Renal pelvis (tissue), 12 donors: ENCODE measurements at places on chromosomes 11 and 22.

DNA sequence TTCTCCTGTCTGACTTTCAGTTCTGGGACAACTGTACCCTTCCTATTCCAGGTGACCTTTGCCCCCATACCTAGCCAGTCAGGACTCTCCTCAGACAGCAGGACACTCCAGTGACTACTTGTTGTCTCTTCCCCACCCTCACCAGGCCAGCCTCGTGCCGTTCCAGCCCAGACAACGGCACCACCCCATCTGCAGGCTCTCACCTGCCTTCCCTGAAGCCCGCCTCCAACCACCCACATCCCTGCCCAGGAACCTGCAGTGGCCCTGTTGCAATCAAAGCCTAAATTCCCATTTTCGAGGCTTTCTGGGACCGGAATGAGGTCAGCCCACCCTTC is 3.7 kb downstream of the IL2RB start:
- no peak for DNase-seq

- DNase-seq = no peak
These were observed 2.0 kb upstream of the VEGFB start for GRCh38 chr11:64232182-64232966.

DNA sequence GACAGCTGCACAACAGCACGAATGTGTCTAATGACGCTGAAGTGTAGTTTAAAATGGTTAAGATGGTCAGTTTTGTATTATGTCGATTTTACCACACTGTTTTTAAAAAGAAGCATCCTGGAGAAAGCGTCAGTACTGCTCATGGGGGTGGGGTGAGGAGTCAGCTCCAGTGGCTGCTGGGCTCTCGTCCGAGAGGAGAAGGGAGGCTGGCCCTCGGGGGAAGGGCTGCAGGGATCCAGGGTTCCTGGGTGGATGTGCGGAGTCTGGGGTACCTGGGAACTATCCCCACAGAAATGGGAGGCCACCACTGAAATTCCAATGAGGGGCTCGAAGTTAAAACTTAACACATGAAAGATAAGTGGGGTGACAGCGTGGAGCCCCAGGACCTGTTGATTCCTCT is 11.9 kb downstream of the C11orf21 start:
- no peak for DNase-seq

GRCh38 chr11:72807792-72808191 is 6.4 kb upstream of the ATG16L2 start:
- no peak for DNase-seq

- DNase-seq = peak; percentile 53
These were observed 10.7 kb upstream of the GSTP1 start for GRCh38 chr11:67572747-67573419.

- DNase-seq = no peak
These were observed 7.4 kb upstream of the IFITM3 start for GRCh38 chr11:328012-328411.

GRCh38 chr11:70353900-70354568 is 44.3 kb upstream of the CTTN start:
- no peak for DNase-seq

DNA sequence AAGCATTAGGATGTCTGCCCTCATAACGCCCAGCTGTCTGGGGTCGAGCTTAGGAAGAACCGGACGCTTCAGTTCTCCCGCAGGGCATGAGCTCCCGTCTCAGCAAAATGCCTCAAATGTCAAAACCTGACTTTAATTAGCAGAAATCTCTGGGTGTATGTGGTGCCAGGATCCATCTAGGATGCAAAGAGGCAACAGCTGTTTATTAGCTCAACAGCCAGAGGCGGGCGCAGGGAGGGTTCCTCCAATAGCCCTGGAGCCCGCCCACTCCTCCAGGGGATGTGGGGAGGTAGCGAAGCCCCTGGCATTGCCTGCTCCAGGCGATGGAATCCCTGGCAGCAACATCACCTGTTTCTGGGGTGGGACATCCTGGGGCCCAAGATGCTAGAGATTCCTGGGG is 39.4 kb upstream of the RTL6 start:
- no peak for DNase-seq

GRCh38 chr11:8251616-8252295 is 11.9 kb downstream of the LMO1 start:
- DNase-seq = no peak

GRCh38 chr11:94665116-94665659 is 98.0 kb downstream of the PIWIL4 start:
- no peak for DNase-seq

DNA sequence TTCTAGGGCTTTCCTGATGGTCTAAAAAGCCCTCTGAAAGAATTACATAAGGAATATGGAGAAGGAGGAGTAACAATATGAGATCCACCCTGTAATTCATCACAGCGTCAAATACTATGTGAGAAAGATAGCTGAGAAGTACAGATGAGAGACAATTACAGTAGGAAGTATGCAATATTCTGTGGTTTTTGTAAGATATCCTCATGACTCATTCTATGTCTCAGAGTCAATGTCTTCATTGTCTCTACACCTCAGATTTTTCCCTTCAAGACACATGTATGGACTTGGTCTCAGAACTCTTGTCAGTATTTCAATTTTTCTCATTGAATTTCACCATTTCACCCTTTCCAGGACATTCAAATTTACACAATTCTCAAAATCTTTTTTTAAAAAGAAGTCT is 343.3 kb upstream of the CTSC start:
- no peak for DNase-seq

GRCh38 chr11:78810559-78811009 is 235.9 kb upstream of the NARS2 start:
- DNase-seq = no peak

DNA sequence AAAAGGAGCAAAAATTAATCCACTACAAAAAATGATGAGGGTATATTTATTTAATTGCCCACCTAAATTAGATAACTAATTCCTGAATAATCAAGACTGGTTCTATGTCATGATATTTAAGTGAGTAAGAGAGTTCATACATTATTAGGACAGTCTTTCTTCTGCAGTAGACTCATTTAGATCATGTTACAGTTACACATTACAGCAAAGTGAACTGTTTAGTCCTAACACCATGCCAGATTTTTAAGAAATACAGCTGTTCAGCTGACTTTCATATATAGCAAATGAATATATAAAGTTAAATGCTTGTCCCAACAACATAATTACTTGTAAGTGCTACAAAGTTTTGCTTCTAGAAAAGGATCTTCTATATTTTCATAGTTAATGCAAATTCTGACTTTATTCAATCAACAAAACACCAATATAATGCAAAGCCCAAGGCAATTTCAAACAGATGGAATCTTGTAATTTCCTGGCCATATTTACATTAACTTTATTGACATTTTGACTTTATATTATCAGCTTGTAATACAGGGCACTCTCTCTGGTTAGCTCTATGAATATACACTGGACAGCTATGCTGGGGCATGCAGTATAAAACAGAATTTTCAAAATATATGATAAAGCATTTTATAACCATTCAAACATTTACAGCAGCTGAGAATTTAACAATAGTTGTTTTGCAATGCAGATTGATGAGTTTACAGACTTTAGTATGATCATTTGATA is 45.7 kb upstream of the TP53AIP1 start:
- no peak for DNase-seq

DNA sequence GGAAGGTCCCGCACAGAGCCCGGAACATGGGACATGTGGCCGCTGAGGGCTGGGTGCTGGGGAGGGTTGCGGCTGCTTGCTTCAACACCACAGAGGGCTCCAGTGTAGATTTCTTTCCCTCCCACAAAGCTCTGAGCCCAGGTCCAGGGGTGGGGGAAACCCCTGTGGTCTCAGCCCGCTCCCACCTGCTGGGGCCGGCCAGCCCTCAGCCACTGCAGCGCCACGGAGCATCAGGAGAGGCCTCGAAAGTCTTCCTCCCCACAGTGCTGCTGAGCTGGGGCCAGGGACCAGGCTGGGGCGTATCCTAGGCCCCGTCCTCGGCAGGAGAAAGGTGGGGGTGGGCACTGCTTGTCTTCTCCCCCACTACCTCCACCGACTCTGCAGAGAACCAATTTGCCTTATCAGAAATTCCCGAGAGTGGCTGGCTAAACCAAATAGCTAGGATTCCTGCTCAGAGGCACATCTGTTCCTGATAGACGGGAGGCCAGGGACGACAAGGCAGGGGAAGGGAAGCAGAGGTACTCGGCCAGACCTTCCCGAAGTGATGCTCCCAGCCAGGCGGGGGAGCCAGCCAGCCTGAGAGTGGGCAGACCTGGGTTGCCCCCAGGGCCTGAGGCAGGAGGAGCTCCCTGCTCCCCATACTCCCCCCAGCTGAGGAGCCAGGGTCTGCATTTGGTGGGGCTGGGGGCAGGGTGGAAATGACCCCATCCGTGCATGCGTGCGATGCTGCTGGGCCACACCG is 18.7 kb downstream of the IGF2 start:
- no peak for DNase-seq

DNA sequence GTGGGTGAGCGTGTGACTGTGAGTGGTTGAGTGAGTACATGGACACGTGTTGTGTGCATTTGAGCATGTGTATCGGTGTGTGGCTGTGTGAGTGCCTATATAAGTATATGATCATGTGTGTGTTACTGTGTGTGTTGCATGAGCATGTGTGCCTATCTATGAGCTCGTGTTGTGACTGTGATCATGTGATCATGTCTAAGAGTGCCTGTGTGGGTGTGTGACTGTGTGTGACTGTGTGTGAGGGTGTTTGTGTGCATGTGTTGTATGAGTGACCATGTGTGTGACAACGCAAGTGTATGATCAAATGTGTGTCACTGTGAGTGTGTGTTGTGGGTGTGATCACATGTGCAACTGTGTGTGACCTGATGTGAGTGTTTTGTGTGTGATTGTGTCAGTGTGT is 88.8 kb downstream of the UBASH3B start:
- DNase-seq = no peak

- DNase-seq = no peak
These were observed 28.0 kb downstream of the OR5B17 start for GRCh38 chr11:58330861-58331260.
